ENCODE measurements at places on chromosomes 16 and 17.

GRCh38 chr17:34254146-34254545, 939 bp upstream of the CCL2 start:
- no peak for DNase-seq

DNA sequence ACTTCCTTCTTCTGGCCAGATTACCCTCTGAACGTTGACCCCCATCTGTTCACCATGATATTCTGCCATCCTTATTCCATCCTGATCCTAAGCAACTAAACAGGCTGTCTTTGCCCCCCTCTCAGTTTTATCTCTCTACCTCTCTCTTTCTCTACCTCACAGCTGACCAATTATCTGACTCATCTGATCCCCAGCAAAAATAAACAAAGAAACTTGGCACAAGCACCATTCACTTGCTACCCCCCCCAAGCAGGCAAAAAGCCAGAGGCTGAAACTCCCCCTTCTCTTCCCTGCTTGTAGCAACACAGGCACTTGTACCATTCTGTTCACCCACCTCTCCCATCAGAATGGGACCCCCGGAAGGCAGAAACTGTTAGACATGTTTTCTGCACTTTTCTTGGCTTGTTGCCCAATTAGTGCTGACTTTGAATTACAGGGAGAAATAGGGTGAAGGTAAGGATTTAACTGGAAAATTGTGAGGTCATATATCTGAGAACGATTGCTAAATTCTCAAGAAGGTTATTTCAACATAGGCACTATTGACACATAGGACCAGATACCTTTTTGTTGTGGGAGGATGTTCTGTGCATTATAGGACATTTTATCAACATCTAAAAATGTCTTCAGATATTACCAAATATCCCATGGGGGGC, 163.2 kb downstream of the TOX3 start:
- DNase-seq, result no peak

DNA sequence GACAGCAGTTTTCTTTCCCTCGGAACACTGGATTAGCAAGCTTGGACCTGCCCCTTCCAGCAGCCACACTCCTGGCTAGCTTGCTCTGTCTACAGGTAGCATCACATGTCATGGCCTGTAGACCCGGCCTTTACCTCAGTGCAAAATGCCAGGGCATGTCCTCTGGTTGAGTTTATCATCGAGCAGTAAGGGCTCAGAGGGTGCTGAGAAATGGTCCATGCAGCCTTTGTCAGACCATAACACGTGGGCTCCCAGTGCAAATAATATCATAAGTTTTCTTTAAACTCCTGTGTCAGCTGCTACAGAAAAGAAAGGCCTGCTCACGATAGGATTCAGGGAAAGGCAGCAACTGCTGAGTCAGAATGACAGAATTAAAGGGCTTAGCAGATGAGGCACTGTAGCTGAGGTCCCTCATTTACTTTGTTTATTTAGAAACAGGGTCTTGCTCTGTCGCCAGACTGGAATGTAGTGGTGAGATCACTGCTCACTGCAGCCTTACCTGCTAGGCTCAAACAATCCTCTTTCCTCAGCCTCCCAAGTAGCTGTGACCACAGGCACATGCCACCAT, 8.0 kb upstream of the GNA13 start:
- no peak for DNase-seq

- no peak for DNase-seq
These were observed 29.6 kb upstream of the PVALEF start for GRCh38 chr17:81135505-81136278.

DNA sequence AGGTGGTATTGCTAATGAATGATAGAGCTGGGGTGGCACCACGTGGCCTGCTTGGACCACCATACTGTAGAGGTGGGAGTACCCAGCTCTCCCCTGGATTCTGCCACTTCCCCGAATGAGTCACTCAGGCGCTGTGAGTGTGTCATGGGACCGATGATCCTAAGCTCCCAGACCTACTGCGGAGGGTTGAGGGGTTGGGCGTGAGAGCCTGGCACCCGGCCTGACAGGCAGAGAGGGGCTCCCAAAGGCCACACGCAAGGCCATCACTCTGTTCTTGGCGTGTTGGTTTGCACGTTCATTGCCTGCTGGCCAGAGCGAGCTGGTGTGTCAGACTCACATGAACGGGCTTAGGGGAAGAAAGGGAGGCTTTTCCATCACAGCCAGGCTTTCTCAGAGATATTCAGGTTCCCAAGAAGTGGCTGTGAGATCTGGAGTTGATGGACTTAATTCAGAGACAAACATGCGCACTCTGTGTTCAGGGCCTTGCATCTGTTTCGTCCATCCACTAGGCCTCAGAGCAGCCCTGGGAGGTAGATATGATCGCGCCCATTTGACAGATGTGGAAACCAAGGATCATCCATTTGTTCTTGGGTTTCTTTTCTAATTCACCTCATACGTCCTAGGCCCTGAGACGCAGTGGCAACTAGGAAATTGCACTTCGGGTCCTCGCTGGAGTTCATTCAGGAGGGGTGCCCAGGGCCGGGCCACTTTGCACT, 41.4 kb downstream of the CMIP start:
- DNase-seq, result no peak

DNA sequence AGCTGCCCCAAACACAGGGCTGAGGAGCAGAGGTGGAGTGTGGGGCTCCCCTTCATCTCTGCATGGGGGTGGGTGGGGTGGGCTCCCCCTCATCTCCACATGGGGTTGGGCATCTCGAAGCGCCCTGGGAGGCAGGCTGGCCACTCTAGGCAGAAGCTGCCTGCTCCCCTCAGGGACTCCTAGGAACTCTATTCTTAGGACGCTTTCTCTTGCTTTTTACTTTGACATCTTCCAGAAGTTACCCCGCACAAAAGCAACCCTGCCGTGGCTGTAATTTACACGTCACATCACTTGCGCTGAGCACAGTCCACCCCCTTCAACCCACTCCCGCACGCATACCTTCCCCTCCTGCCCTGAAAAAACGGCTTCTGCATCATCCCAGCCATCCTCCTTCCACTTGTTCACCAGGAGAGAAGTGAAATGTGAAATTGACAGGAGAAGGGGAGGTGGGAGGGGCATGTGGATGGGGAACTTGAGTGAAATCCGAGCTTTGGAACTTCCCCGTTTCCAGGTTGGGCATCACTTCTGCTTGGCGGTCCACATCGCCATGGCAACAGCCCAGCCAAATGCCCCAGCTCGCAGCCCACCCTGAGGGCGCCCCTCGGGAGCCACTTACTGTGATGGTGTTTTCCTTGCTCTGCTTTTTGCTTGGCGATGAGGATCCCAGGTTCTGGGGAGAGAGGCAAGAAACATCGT, 53.7 kb upstream of the RCVRN start:
- DNase-seq, result no peak

GRCh38 chr16:87812200-87812656, 46.4 kb upstream of the KLHDC4 start:
- DNase-seq, result no peak

DNA sequence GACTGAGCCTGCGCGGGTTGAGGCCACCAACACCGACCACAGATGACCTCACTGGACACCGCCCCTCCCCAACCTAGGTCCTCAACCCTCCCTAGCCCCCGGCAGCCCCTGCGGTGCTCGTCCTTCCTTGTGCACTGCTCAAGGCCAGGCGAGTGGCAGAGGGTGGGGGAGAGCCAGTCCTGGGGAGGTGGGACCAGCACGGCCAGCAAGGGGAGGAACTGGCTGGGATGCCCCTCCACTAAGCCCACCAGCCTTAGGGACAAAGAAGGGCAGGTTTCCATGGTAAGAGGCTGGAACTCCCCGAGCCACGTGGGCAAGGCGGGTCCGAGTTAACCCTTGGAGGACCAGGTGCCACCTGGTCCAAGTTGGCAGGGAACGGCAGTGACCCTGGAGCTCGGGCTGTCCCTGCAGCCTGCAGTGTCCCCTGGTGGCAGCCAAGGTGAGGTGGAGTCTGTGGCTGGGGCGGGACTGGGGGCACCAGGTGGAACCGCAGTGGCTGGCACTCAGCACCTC, 9.2 kb downstream of the FSCN2 start:
- peak; percentile 95 for DNase-seq

- DNase-seq, result no peak
These were observed 57.9 kb downstream of the CMIP start for GRCh38 chr16:81502396-81503070.

DNA sequence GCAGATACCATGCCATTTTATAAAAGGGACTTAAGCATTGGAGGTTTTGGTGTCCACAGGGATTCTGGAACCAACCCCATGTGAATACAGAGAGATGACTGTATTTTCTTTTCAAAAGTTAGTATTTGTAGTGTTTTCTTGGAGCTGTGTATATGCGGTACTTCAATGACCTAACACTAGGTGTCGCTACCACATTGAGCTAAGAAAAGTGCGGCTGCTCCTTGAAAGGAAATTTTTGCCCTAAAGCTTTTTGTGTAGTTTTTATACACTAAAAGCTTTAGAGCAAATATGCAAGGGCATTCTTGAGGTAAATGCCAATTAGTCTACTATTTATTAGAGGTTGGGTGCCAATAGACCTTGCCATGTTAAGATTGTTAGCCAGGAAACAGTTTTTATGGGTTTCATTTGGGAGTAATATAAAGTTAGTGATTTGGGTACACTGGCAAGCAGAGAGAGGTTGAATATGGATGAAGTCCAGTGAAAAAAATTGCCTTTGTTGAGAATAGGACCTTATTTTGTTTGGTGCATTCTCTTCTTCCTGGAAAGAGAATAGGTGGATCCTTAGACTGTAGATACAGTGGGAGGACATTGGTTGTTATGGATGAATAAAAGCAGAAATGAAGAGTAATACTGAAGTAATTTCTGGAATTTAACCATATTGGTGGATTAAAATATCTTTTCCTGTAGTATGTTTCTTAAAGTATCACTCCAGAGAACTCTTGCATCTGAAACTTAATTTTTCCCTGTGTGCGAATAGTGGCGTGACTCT, 43.3 kb downstream of the BCAS3 start:
- peak; percentile 14 for DNase-seq

GRCh38 chr16:28193530-28194423, 18.0 kb downstream of the XPO6 start:
- DNase-seq, result no peak

- DNase-seq, result no peak
These were observed 89.6 kb upstream of the MAF start for GRCh38 chr16:79690159-79690558.

DNA sequence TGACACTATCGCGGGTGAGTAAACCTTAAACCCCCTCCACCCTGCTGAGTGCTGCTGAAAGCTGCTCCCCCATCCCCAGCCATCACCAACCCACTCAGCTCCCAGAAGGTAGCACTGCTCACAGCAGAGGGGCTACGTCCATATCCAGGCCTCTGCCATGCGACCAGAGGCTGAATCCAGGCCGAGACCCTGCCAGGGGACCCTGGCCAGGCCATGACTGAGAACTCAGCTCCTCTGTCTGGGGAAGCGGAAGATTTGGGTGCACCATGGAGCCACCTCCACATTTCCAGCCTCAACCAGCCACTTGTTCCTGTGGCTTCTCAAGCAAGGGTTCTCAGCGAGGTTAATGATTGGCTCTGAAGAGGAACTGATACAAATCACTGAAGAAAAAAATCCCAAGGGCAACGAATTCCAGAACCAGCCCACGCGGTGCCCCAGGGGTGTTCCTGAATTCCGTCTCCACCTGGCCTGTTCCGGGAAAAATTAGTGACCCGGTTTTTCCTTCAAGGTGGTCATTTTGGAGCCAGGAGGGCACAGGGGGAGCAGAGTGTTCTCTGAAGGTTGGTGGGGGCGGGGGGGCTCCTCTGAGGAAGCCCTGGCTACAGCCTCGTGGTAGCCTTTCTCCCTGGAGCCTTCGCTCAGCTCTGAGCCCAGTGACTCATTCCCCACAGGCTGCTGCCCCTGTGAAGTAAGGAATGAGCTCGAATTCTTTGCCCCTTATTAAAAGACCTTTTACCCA, 9.3 kb upstream of the SLC16A5 start:
- DNase-seq, result peak; percentile 61
